ENCODE measurements at places on chromosomes 11 and 22. TPM values are rescaled to one million over a fixed set of nuclear protein-coding genes. Genes with fewer than 3 reads are reported as not detected.

DNA sequence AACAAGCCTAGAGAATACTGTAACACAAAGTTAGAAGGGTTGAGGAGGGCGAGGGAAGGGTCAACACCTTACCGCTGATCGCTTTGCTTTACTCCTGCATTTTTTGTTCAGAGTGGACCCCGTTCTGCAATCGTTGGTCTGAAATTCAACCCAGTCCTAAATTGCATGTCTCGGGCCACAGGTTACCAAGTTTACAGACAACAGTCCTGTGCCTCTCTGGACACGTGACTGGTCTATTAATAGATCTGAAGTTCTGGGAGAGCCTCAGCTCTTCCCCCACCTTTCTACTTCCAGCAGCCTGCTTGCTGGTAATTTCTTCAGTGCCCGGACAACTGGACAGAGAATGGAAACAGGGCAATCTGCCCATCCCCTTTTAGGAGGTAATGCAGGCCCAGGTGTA, 74.2 kb downstream of the STIM1 start:
- DNase-seq: no peak

DNA sequence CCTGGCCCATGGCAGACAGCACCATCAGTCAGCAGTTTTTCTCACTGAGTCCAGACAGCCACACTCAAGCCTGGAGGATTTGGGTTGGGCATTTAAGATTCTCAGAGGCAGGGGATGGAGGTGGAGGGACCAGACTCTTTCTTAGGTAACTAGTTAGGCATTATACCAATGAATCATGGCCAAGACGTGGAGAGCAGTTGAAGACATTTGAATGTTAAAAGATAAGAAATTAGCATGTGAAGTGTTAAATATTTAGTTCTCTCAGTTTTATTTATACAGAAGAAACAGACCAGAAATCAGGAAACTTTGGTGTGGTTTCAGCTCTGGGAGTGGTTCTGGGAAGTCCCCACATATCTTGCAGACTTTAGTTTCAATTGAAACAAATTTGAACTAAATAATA, 9.9 kb downstream of the GTF2H1 start:
- no peak for DNase-seq

DNA sequence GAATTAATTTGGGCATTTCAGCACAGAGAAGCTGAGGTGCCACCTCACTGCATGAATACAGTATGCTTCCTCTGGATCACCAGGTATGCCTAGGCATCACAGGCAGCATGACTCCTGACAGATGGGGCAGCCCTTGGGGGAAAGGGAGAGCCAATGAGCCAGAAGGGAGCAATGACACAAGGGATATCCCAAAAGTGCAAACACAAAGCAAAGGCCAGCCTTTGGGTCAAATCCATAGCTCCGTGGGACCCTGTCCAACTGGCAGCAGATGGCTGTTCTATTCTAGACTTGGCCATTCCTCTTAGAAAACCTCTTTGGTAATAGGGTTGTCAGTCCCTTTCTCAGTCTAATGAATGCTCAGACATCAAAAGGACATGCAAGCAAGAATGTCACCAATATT, 73.3 kb downstream of the SERGEF start:
- no peak for DNase-seq

- DNase-seq: no peak
Observed at GRCh38 chr11:3936517-3936916, 81.1 kb downstream of the STIM1 start.

GRCh38 chr11:5809905-5810795, 1.4 kb downstream of the OR52N2 start:
- DNase-seq: no peak

- no peak for DNase-seq
Observed at GRCh38 chr11:61480994-61481335, 27.6 kb upstream of the LRRC10B start.

DNA sequence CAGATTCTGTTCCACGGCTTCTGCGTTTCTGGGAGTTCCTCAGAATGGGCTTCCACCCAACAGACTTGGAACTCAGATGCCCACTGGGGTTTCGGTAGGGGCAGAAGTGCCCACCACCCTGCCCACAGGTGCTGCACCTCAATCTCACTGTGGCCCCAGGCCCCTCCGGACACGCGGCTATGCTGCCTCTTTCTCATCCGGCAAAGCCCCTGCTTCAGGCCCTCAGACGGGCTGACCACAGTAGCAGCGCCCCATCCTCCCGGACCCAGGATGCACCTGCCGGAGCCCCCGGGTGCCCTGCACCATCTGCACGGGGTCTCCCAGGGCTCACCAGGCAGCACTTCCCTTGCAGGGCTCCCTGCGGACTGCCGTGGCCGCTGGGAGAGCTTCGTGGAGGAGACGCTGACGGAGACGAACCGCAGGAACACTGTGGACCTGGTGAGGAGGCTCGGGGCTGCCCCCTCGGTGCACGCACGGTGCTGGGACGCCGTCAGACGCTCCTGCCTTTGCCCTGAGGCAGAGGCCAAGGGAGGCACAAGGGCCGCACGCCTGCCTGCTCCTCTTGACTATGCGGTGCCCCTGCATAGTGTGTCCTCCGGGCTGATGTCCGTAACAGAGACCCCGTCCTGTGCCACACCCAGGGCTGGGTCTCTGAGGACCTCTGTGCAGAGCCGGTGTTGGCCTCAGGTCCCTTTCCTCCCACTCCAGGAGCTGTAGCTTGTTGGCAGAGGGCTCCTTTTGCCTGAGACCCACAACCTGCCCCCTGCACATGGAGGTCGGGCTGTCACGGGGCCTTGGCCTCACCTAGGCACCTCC, 38.6 kb downstream of the SBF1 start:
- no peak for DNase-seq

DNA sequence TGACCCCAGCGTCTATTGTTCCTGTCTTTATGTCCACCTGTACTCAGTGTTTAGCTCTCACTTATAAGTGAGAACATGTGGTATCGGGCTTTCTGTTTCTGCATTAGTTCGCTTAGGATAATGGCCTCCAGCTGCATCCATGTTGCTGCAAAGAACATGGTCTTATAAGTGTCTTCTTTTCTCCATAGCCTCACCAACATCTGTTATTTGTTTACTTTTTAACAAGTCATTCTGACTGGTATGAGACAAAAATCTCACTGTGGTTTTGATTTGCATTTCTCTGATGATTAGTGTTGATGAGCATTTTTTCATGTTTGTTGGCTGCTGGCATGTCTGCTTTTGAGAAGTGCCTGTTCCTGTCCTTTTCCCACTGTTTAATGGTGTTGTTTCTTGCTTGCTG, 21.7 kb upstream of the SLN start:
- DNase-seq: no peak

- no peak for DNase-seq
Observed at GRCh38 chr11:74288161-74288560, 23.3 kb downstream of the P4HA3 start.

PDE3B gene
- polyA plus RNA-seq: 4.7 TPM

EI24 gene
- 49.8 TPM for polyA plus RNA-seq

CTTN gene
- 0.13 TPM for polyA plus RNA-seq

EXPH5 gene
- polyA plus RNA-seq: 0.05 TPM

All from naive B cell (primary cell).